ENCODE measurements at places on chromosomes 6 and 20.

DNA sequence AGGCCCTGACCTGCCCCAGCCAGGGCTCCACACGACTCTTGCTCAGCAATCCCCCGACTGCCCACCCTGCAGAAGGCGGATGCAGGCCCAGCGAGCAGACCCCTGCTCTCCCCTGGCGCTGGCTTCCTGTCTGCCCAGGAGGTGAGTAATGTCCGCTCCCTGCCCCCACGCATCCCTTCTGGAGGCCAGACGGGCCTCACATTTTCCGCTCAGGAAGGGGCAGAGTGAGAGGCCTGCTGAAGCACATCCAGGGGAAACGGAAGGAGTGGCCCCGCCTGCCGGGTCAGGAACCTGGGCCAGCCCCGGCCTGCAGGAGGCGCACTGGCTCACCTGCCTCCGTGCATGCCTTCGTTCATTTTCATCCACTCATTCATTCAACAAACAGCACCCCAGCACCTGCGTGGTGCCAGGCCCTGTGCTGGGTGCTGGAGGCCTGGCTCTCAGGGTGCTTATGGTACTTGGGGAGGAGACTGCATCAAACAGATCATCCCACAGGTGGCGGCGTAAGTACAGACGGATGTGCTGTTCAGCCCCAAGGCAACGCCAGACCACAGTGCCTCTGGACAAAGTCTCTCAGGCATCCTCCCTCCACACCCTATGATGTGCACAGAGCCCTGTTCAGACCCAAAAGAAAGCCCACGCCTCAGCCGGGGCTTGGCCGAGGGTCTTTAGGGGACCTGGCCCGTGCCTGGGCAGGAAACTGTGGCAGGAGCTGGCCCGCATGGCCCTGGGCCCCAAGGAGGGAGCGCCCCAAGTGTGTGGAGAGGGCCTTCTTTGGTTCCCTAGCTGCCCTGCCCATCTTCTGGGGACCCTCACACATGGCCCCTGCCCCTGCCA lies 112.1 kb downstream of the ASXL1 start:
- DNase-seq = peak; percentile 63

DNA sequence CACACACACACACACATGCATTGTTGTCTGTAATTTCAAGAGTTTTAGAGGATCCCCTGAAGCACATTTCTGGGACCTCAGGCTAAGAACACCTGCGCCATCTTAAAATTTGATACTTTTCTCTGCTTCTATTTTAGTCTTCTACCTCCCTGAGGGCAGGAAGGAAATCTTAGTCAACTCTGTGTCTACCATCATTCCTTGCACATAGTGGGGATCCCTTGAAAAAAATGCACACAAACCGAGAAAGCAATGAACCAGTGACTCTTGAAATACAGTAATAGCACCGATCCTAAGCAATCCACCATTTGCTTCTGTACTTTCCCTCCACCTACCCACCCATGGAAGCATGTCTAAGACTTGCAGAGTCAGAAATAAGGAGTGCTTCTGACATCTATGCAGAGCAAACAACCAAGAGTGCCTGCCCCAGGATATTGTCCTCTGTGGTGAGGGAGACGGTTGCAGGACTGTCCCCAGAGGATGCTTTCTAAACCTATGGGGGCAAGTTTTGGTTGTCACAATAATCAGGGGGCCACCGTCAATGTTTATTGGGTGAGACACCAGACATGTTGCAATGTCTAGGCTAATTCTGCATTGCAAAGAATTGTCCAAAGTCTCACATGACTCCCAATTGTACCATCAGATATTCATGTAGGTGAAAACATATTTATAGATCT lies 208.0 kb upstream of the TAB2 start:
- no peak for DNase-seq

GRCh38 chr20:13231031-13231752 lies 10.1 kb downstream of the ISM1 start:
- peak; percentile 51 for DNase-seq

- no peak for DNase-seq
These were observed 9.0 kb upstream of the TSHZ2 start for GRCh38 chr20:52963131-52963530.

GRCh38 chr6:131281471-131282270 lies 146.4 kb downstream of the AKAP7 start:
- DNase-seq = no peak

DNA sequence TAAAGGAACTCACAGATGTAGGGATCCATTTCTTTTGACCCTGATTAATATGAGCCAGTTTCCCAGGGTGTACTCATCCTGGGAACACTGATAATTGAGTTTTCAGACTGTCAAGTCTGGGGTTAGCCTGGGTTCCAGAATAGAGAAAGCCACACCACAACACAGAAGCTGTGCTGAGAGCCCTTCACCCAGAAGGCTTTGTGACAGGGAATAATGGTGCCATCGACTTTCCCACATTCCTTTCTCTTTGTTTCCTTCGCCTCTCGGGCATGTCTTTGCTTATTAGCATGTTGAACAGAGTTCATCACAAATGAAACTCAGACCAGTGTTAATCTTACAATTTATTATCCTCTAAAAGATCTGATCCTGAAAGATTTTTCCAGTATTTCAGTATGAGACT lies 95.0 kb downstream of the TCP11 start:
- no peak for DNase-seq

GRCh38 chr6:34106421-34106820 lies 39.5 kb downstream of the GRM4 start:
- DNase-seq = no peak

GRCh38 chr20:44810061-44810390 lies 320 bp downstream of the RIMS4 start:
- DNase-seq = no peak

DNA sequence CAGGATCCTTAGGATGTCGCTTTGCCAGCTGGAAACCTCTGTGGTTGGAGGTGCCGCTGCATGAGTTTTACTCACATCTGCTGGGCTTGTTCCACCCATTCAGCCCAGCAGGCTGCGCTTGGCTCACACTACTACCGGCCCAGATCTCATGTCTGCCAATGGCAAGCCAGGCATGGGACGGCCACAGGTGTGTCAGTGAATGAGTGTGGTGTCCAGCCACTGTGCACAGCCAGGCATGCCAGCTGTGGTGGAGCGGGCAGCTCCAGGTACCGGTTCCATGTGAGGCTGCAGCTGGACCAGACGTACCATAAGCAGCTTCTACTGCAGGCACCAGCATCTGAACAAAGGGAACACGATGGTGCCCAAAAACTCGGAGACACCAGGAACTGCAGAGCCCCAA lies 33.1 kb upstream of the ASF1A start:
- DNase-seq = no peak

DNA sequence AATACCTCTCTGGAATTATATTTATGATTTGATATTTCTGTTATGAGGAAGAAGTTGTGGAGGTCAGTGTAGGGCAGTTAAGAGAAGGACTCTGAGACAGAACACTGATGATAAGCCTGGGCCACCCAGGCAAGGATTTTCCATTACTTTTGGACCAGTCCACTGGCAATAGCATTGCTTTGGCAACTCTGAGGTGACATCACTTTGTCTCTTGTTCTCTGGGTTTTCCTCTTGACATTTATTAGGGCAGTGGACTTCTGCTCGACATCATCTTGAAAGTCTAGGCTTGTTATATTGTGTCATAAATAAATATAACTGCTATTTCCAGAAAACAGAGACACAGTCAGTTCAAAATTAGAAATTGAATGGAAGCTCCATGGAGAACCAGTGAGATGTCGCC lies 268.0 kb downstream of the SMOC2 start:
- DNase-seq = no peak

DNA sequence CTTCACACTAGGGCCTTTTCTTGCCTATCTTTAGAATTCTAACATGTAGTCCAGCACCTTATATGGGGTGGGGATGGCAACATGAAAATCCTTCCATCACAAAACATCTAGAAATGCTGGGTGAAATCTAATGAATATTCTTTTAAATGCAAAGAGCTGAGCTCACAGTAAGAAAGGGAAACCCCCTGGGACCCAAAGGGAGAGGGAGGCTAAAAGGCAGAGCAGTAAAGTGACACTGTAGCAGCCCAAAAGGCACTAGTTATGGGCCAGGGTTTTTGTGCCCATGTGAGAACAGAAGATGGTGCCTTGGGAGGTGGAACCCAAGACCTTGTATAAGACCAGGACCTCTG lies 66.7 kb downstream of the TRAM2 start:
- no peak for DNase-seq

- peak; percentile 69 for DNase-seq
These were observed 33.5 kb downstream of the CARMIL1 start for GRCh38 chr6:25312703-25313102.

DNA sequence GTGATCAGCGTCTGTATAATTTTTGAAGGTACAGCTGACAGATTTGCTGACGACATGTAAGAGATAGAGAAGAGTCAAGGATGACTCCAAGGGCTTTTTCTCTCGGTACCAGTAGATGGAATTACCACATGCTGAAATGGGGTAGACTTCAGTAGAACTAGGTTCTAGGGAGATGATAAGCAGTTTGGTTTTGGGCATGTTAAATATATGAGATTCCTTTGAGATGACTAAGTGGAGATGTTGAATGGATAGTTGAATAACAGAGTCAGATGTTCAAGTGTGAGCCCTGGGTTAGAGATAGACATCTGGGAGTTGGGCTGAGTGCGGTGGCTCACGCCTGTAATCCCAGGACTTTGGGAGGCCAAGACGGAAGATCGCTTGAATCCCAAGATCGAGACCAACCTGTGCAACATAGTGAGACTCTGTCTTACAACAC lies 50.0 kb downstream of the PHF20 start:
- peak; percentile 32 for DNase-seq

DNA sequence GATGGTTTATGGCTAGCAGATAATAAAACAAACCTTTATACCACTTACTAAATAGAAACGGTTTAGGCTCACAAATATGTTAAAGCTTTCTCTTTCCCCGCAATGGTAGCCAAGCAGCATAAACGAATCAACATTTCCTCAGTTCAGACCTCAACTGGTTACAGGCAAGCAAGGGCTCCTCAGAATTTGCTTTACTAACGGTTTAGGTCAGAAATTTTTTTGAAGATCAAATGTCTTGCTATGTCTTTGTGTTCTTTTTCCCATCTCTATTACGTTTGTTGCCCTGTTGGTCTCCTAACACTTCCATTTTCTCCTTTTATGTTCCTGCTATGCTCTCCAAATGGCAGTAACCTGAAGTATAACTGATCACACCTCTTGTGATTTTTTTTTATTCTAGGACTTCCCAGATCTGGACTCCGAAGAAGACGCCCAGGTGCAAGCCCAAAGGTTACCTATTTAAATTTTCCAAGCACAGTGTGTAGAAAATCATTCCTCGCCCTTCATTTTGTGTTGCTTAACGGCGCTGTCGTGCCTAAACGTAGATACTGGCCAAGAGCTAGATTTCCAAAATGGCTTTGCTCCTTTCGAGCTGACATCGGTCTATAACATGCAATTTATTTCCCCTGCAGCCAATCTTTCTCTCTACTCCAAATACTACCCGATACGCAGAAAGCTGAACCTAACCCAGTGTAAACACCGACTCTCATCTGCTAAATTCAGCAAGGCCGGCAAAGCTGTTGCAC lies 717 bp upstream of the ASF1A start:
- DNase-seq = no peak

DNA sequence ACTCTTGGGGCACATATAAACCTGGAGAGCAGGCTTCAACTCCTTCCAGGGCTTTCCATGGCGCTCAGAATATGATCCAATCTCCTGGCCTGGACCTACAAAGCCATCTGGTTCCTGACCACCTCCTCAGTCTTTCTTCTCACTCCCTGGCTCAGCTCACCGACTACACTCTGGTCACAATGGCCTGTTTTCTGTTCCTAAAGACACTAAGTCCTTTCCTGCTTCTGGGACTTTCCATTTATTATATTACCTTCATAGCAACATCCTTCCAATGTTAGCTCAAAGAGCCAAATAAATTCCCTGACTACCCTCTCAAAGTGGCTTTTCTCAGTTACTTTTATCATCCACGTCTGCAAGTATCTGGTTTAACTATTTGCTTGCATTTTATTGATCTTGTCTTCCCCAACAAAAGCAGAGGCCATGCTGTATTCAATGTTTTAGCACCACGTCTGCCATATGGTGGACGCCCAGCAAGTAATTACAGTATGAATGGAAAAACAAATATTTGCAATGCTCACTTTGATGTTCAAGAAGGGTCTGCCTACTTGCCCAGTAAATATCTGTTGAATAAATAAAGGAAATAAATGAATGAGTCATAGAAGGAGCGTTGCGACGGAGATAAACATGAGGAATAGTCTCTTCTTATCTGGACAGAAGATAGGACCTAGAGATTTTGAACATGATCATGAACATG lies 328.4 kb downstream of the ESR1 start:
- DNase-seq = no peak

GRCh38 chr6:71194724-71195123 lies 93.9 kb upstream of the OGFRL1 start:
- DNase-seq = no peak

DNA sequence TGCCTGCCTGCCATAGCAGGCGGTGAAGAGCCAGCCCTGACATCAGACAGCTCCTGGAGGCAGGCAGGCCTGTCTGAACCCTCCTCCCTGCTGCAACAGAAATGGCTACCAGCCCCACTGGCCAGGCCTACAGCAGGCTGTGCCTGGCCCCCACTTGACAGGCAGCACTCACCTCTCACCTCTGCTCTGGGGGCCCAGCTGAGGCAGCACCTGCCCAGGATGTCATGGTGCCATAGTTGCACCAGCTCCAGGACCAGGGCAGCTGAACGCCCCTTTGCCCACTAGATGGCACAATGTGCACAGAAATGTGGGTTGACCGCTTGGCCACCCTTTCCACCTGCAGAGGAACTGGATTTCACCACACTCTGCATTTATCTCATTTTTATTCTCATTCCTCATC lies 30.6 kb downstream of the MRPL14 start:
- DNase-seq = peak; percentile 92

DNA sequence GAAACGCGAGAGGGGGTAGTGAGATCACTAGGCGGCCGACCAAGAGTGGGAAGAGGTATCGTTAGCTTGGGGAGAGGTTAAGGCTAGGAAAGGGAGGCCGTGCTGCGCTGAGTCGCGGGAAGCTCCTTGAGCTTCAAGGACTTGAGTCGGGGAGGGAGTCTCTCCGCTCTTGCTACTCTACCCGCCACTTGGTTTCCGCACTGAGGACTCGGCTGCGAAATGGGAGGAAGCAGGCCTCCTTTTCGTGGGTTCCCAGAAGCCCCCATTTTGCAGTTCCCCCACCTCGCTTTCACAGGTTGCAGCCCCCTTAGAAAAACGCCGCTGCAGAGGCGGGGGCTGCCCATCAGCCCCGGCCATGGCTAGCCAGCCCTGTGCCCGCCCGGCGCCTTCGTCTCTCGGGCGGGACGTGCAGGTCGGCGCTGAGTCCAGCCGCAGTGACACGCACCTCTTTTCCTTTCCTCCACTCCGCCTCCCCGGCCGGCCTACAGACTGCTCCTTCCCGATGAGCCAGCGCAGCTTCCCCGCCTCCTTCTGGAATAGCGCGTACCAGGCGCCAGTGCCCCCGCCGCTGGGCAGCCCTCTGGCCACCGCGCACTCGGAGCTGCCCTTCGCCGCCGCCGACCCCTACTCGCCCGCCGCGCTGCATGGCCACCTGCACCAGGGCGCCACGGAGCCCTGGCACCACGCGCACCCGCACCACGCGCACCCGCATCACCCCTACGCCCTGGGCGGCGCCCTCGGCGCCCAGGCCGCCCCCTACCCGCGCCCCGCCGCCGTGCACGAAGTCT lies 4.9 kb downstream of the VGLL2 start:
- DNase-seq = no peak

All from COLO829 (cell line).